ENCODE measurements at places on chromosomes 13 and 19.

DNA sequence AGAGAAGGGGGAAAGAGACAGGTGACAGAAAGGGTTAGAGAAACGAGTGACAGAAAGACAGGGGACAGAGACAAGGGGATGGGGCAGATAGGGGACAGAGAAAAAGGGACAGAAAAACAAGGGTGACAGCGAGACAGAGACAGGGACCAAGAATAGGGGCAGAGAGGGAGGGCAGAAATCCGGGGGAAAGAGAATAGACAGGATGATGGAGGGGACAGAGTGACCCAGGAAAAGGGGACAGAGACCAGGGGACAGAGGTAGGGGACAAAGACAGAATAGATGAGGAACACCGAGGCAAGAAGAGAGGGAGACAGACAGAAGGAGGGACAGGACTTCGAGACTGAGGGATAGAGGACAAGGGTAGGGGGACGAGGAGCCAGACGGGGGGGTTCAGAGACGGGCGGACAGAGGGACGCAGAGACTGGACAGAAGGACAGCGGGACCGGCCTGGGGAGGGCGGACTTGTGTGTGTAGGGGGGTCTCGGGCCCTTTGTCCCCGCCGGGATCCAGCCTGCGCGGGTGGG is 593 bp downstream of the CADM4 start:
- DNase-seq: no peak

DNA sequence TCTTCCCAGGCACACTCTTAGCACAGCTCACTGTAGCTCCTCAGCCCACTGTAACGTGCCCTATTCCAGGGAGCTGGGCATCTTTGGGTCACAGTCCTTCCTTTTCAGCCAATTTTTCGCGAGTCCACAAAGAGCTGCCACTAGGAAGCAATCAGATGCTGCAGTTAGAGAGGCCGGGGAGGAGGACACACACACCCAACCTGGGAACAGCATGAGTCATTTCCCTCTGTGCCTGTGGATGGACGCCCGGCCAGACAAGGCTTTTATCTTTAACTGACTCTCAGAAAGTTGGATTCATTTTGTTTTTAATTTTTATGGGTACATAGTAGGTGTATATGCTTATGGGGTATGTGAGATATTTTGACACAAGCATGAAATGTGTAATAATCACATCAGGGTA is 918.6 kb downstream of the UQCRFS1 start:
- peak; percentile 29 for DNase-seq

DNA sequence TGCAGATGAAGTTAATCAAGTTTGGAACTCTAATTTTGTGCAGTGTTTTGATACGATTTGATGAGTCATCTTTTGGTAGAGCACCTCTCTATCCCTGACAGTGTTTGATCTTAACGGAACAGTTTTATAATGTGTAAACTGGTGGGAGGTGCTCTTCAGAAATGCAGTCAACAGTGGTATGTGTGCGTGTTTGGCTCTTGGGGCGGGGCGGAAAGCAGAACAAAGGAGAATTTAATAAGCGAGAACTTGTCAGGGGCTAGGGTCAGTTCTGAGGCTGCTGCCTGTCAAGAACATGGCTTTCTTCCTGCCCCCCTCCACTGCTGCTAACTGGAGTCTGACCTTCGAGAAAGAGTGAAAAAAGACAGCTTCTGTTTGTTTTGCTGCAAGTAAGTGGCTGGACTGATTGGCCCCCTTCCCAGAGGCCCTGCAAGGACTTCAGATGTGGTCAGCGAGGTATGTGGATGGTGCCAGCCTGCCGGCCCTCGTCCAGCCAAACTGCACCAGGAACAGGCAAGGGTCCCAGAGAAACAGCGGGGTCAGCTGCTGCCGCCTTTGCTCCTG is 40.8 kb downstream of the BBC3 start:
- no peak for DNase-seq

- peak; percentile 22 for DNase-seq
Measured at GRCh38 chr13:37869756-37870488, at the start of gene TRPC4. TSS of gene TRPC4 (minus strand) at chr13:37869772. CDS start at chr13:37783333, 86,439 bp downstream.

- DNase-seq: no peak
Measured at GRCh38 chr19:48661711-48662090, 11.1 kb downstream of the NTN5 start.

- DNase-seq: no peak
Measured at GRCh38 chr19:12766051-12766521, 9.3 kb downstream of the HOOK2 start.

- DNase-seq: no peak
Measured at GRCh38 chr13:37715606-37716015, 117.0 kb upstream of the POSTN start.

GRCh38 chr13:22175815-22176214 is 504.9 kb downstream of the FGF9 start:
- DNase-seq: no peak
